ENCODE measurements at places on chromosomes 12 and 14.

GRCh38 chr14:100621806-100622205 is 34.6 kb upstream of the BEGAIN start:
- no peak for DNase-seq

- DNase-seq, result no peak
Measured at GRCh38 chr14:95290871-95291431, 28.8 kb downstream of the CLMN start.

DNA sequence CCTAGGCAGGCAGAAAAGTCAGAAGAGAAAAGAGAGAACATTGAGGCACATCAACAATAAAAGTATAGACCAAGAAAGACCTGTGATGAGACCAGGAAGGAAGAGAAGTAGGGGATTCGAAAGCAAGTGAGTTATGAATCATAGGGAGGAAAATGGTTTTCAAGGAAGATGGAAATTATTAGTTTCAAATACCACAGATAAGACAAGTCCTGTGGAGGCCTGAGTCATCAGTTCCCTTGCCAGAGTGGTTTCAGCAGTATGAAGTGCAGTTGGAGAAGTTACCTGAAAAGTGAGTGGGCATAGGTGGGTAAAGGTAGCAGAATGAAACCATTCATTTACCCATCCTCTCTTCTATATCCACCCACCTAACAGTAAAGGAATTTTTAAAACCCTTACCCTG is 25.2 kb upstream of the TSPAN8 start:
- no peak for DNase-seq

DNA sequence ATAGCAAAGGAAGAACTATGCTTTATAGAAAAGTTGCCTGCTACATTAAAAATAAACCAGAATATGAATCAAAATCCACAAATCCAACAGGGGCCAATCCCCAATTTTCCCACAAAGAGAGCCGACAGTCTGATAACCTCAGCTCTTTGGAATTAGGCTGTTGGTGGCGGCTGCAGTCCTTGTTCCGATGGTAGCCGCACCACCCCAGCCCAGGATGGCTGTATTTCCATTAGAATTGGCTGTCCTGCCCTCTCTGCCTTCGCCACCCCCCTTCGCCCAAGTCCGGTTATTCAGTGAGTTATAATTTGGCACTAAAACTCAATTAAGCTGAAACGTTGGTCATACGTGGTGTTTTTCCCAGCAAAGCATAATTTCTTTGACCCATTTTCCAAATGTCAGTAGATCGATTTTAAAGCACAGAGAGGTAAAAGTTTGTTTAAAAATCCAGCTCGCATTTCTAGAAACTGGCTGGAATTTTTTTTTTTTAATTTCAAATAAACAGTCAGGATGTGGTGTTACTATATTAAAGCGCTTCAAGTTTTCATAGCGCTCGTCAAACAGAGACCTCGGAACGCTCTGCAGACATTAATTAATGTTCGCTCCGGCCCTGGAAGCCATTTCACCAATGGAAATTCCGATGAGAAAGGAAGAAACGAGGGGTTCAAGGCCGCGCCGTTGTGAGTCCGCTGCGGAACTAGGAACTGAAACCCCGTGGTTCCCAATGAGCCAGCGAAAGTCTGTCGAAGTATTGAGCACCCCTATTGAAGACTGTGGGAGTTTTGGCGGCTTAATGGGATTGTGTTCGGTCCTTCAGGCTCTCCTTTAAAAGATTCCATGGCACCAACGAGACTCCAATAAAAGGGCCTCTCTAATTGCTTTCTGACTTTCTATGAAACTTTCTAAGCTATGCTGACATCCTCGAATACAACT is 104.8 kb upstream of the DIO3 start:
- no peak for DNase-seq

DNA sequence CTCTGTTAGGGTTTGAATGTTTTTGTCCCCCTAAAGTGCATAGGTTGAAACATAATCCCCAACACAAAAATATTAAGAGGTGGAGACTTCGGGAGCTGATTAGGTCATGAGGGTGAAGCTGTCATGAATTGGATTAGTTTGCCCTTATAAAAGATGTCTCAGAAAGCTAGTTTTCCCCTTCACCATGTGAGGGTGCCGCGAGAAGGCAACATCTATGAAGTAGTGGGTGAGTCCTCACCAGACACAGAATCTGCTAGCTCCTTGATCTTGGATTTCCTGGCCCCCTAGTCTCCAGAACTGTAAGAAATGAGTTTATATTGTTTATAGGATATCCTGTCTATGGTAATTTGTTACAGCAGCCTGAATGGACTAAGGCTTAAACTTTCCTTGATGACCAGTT is 301.5 kb upstream of the ATP2B1 start:
- no peak for DNase-seq

Data from AG09319 (cell line).